Effector CD8-positive, alpha-beta T cell (primary cell): ENCODE measurements at places on chromosomes 5 and 9.

GRCh38 chr5:25107853-25108252 is 463.1 kb upstream of the CDH10 start:
- no peak for DNase-seq

- DNase-seq = no peak
These were observed 3.7 kb downstream of the HABP4 start for GRCh38 chr9:96453625-96454024.

GRCh38 chr5:105872569-105873270 is 1798.0 kb downstream of the EFNA5 start:
- DNase-seq = no peak

GRCh38 chr5:3252235-3252634 is 343.4 kb upstream of the IRX1 start:
- DNase-seq = no peak

DNA sequence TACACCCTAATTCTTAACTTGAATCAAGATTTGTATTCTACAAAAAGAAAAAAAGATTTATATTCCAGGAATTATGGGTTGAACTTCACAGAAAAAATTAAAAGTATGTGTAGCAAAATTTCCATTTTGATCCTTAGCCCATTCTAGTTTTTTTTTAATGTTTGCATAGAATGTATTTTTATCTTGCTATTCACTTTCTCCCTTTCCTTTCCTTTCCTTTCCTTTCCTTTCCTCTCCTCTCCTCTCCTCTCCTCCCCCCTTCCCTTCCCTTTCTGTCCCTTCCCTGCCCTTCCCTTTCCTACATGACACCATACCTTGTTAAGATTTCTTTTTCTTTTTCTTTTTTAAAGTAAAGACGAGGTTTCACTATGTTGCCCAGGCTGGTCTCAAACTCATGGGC is 542.5 kb upstream of the PTGER4 start:
- no peak for DNase-seq

DNA sequence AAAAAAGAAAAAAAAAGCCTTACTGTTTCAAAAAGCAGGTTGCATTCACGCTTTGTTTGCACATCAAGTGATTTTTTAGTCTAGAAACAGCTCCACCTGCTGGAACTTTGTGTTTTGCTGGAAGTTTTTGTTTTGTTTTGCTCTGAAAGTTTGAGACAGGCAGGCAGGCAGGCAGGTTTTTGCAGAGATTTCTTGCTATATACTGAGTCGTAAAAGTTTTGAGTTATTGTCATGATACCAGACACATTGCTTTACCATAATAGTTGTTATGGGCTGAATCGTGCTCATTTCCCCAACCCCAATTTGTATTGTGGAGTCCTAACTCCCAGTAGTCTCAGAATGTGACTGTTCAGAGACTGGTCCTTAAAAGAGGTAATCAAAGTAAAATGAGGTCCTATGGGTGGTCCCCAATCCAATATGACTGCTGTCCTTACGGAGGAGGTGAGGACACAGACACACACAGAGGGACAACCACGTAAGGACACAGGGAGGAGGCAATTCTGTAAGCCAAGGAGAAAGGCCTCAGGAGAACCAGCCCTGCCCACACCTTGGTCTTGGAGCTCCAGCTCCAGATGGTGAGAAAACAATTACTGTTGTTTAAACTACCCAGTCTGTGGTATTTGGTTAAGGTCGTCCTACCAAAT is 20.9 kb downstream of the OR2Y1 start:
- DNase-seq = no peak

DNA sequence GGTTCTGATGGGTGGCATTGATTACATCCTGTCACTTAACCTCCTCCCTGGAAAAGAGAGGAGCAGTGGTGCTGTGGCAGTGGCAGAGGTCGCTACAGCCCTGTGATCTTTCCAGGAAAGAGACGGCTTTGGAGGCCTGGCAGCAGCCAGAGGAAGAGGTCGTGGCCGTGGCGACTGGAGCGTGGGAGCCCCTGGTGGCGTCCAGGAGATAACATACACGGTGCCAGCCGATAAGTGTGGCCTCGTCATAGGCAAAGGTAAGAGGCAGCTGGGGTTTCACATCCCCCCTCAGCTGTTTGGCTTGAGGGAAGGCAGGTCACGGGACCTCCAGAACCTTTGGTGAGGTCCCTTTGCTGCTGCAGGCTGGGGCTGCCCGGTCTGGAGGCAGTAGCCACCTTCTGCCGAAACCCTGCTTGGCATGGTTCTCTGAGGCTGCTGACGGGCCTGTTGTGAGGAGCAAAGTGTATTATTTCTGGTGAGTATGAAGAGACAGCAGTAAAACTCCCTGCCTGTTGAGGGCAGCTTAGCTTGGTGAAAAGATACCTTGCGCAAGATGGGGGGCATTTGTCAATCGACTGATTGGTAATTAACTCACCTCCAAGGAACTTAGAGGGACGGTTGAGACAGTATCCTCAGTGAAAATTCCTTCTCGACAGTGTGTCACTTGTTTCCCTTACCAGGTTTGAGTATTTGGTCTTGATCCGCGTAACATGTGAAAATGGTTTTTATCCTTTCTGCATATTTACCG is 38.0 kb upstream of the PRDM12 start:
- DNase-seq = no peak

DNA sequence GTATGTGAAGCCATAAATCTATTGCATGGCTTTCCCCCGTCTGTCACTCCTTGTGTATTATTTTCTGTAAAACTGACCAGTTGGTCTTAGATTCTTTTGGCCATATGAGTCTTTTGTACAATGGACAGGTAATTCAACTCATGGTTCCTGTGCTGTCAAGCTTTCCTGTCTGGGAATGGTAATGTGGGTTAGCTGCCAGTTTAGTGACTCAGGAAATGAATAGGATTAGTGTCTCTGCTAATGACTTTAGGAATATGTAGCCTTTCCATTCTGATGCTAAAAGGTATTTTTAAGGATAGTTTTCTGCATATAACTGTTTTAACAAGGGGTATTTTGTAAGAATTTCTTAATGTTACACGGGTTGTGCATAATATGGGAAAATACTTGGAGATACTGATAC is 182.7 kb downstream of the PBX3 start:
- no peak for DNase-seq

DNA sequence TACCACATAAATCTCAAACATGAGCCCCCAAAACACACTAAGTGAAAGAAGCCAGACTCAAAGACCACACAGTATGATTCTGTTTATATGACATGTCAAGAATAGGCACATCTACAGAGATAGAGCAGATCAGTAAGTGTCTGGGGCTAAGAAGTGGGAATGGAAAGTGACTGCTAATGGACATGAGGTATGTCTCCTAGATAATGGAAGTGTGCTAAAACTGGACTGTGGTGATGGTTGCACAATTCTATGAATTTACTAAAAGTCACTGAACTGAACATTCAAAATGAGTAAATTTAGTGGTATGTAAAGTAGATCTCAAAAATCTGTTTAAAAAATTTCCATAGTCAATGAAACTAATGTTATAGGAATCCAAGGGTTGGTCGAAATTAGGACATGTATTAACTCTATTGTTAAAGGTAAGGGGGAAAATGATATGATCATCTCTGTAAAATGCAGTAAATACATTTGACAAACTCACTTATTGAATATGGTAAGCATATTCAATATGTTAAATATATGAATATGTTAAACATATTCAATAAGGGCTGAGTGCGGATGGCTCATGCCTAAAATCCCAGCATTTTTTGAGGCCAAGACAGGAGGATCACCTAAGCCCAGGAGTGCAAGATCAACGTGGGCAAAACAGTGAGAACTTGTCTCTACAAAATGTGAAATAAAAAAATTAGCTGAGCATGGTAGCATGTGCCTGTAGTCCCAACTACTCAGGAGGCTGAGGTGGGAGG is 51.7 kb downstream of the NUP155 start:
- DNase-seq = no peak

GRCh38 chr5:69090158-69090557 is 3.7 kb upstream of the SLC30A5 start:
- no peak for DNase-seq

- no peak for DNase-seq
These were observed 89.4 kb downstream of the UHRF2 start for GRCh38 chr9:6502399-6502798.

DNA sequence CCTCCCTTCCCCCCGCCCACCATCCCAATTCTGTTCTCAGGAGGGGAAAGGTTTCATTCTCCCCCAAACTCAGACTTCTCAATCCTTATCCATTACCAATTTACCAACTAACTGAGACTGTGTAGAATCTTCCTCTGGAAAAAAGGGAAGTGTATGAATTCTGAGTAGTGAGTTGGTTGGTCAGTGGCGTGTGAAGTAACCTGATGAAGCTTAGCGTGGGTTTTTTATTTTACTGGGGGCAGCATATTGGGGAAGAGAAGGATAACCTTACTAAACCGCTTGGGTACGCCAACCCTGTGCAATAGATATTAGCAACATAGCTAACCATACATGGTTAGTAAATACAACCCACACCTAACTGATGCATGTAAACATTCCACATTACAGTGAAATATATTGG is 1.1 kb upstream of the DNAJC21 start:
- DNase-seq = no peak

- no peak for DNase-seq
These were observed 1928.2 kb upstream of the WWC1 start for GRCh38 chr5:166363087-166363760.

- no peak for DNase-seq
These were observed 315.3 kb upstream of the MSX2 start for GRCh38 chr5:174409070-174409469.
